ENCODE measurements at places on chromosomes 5 and 9.

DNA sequence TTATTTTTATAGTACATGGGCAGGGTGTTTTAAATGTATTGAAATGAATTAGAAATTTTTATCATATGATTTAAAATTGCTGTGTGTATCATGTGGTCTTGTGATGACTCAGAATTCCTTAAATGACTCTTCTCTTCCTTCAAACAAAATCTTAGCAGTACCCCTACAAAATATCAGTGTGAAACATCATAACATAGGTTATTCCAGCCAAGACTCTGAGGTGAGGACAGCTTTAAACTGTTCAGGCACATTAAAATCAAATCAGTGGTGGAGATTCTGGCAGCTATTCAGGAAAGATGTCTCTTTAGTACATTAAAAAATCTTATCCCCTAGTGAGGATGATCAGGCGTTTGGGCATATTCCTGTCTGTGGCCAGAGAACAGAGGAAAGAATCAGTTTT lies 174.0 kb downstream of the MAN2A1 start:
- H3K36me3 ChIP-seq = peaks cover 87% of the 10 kb centered on the region
- no peaks in the 10 kb centered on the region for H3K27me3 ChIP-seq

- H3K27me3 ChIP-seq = no peaks in the 10 kb centered on the region
- H3K27ac ChIP-seq = no peak overlapping the region
- ATAC-seq = no peak
- no peak overlapping the region for H3K4me3 ChIP-seq
- H3K36me3 ChIP-seq = no peaks in the 10 kb centered on the region
Measured at GRCh38 chr5:103475629-103476240, 86.9 kb downstream of the NUDT12 start.

- peaks cover 9% of the 10 kb centered on the region for H3K27me3 ChIP-seq
- ATAC-seq = no peak
- H3K36me3 ChIP-seq = no peaks in the 10 kb centered on the region
- no peaks in the 10 kb centered on the region for H3K4me1 ChIP-seq
- H3K27ac ChIP-seq = no peak overlapping the region
Measured at GRCh38 chr5:32642276-32643002, 57.1 kb downstream of the SUB1 start.

DNA sequence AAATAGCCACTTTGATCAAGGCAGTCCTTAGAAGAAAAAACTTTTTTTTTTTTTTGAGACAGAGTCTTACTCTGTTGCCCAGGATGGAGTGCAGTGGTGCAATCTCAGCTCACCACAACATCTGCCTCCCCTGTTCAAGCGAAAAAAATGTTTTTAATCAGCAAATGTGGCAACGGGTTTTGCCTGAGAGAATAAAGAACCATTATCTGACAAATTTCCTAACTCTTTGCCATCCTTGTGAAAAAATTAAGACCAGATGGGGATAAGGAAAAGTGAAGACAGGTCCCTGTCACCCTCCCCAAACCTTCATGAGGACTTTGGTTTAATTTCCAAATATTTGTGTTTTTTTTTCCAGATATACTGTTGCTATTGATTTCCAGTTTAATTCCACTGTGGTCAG lies 107.3 kb upstream of the SPOCK1 start:
- H3K36me3 ChIP-seq = no peaks in the 10 kb centered on the region
- ATAC-seq = no peak

- ATAC-seq = no peak
- H3K4me3 ChIP-seq = no peak overlapping the region
- no peaks in the 10 kb centered on the region for H3K36me3 ChIP-seq
- no peaks in the 10 kb centered on the region for H3K27me3 ChIP-seq
- H3K4me1 ChIP-seq = no peaks in the 10 kb centered on the region
Measured at GRCh38 chr5:24899180-24899579, 254.4 kb upstream of the CDH10 start.

Measured in stimulated activated memory B cell treated with anti-CD40 and anti-IgM and Interleukin-4, amounts not matched to agents 10 μg/mL and 1 μg/mL and 100 μg/mL, for 72 hours (primary cell).